ENCODE measurements at places on chromosomes 2 and 18.

DNA sequence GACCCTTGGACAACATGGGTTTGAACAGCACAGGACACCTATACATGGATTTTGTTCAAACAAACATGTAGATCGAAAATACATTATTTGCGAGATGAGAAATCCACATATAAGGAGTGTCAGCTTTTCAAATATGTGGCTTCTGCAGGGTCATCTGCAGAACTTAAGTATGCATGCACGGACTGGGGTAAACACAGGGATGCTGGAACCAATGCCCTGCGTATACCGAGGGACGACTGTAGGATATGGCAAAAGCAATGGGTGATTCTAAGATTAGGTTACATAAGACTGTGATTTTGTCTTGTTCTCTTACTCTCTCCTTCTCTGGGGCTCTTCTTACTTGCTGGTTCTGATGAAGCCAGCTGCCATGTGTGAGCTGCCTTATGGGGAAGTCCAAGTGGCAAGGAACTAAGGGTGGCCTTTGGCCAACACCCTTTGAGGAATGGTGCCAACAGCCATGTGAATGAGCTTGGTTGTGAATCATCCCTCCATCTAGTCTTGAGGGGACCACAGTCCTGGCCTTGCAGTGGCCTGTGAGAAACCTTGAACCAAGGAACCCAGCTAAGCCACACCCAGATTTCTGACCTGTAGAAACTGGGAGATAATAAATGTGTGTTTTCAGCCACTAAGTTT lies 66.5 kb downstream of the EVA1A start:
- DNase-seq: no peak

DNA sequence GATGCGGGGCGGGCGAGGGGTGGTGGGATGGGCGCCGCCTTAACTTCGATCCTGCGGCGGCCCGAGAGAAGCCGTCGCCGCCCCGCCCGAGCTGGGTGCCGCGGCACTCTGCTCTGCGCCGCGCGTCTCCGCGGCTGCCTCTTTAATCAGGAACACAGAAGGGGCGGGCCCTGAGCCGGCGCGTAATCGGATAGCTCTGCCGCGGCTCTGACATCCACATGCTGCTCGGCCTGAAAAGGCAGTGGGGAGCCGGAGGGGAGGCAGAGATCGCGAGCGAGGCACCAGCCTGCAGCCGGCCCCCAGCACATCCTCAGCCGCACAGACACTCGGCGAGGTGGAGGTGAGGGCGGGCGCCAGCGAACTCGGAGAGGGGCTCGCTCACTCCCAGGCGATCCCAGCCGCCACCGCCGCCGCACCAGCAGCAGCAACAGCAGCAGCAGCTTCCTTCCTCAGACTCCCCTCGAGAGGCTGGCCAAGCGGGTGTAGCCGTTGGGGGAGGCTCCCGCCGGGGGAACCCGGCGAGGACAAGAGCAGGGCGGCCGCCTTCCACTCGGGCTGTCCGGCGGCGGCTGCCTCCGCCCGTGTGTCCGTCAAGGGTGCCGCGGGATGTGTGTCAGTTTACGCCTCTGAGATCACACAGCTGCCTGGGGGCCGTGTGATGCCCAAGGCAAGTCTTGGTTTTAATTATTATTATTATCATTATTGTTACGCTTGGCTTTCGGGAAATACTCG lies at the start of gene NRP2:
NRP2 (plus strand) TSS at position 263 of the 732 bp plus-strand sequence. CDS start 790 bp downstream, outside the sequence.
- DNase-seq: no peak

GRCh38 chr18:80223581-80224148 lies 23.6 kb downstream of the PARD6G start:
- no peak for DNase-seq

GRCh38 chr2:68709421-68709911 lies 25.1 kb upstream of the ARHGAP25 start:
- DNase-seq: no peak

DNA sequence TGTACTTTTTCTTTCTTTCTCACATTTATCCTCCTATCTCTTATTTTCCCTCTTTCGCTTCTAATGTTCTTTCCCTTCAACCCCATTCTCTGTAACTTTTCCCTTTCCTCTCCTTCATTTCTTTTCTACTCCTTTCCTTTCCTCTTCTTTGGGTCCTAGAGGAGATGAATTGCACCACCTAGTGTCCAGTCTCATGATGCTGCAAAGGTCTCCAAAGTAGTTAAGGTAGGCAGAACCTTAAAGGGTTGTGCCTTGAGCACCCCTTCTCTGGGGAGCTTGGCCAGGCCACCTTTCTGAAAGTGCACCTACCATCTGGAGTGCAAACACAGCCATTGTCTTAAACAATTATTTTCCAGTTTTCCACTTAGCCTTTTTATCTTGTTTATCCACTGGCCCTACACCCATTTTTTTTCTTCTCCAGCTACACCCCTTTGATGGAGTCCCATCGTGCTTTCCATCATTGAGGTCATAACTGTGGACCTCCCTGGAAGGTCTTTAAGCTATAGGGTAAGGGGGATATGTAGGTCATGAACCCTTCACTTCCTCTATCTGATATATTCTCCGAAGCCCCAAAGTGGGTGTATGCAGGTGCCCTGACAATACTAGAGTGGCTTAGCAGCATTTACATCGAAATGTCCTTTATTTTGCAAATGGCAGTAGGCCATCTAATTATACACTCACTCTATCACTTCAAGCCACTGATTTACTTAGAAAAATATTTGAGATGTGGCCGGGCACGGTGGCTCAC lies 155.9 kb downstream of the ESCO1 start:
- DNase-seq: no peak

DNA sequence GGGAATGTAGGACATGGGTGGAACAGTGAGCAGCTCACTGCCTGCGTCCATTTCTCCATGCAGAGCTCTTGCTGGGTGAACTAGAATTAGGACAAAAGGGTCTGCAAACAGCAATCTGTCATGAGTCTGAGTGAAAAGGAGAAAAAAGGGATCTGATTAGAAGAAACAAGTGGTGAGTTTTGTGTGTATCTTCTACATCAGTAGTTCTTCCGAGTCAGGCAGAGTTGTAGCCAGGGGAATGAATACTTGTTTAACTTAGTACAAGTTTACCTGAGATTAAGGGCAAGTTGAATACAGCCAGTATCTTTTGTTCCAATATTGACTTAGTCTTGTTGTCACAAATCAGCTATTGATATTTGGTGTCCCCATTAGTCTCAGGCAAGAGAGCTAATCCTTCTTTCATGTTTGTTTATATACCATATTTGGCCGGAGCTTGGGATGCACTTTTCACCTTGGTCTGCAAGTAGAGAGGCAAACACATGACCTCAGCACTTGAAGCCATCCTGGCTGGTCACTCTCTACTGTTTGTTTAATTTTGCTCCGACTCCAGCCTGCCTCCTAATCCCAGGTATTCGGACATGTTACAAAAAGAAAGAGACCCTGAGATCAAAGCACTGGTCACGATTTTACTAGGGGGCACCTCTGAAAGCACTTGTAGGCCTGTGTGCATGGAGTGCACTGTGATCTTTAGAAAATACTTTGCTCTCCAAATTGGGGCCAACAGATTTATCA lies 211.0 kb upstream of the NT5C1B start:
- DNase-seq: no peak

DNA sequence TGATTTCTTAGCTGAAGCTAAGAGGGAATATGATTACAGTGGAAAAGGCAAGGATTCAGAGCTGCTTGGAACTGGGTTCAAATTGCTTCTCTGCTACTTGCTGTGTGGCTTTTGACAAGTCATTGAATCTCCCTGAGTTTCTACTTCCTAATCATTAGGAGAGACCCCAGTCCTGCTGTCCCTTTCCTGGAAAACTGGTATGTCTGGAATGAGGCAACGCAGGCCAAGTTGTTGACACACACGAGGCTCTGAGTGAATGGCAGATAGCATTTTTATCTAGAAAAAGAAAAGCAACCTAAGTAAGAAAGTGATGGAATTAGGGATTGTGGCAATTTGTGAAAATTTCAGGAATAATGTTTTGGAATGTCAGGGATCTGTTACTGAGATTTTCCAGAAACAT lies 123.6 kb downstream of the LPIN1 start:
- DNase-seq: no peak
